ENCODE measurements at places on chromosomes 12 and 14.

GRCh38 chr14:92626041-92626440 lies 112.5 kb downstream of the RIN3 start:
- no peak for DNase-seq

GRCh38 chr12:56078931-56079722 lies 838 bp upstream of the ERBB3 start:
- peak; percentile 68 for DNase-seq

GRCh38 chr12:85516667-85517325 lies 236.8 kb downstream of the ALX1 start:
- no peak for DNase-seq

DNA sequence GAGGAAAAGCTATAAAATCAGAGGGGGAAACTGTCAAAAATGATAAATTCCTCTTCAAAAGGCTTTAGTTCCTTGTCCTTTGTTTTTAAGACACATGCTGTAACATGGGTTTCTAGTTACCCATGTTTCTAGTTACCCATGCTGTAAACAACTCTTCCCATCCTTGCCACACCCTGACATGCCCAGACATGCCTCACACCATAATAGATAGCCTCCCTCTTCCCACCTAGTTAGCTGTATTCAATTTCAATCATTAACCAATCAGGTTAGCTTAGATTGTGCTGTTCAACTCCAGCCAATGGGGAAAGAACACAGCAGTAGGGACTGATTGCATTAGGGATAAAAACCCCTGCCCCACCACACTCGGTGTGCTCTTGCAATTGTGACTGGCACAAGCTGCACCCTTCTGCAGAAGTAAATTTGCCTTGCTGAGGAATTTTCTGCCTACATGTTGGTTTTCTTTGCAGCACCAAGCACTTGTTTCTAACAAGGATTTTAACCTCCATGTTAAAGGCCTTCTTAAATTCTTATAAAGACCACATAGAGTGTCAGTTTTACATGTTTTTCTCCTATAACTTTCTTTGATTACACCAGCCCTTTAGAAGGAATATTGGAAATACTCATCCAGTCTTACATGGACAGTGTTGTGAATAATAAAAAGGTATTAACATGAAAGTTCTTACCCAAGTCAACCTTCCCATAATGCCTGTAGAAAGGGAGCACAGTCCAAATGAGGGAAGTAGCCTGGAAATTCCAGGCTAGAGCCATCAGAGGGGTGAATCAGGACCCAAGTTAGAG lies 32.5 kb upstream of the LALBA start:
- no peak for DNase-seq

DNA sequence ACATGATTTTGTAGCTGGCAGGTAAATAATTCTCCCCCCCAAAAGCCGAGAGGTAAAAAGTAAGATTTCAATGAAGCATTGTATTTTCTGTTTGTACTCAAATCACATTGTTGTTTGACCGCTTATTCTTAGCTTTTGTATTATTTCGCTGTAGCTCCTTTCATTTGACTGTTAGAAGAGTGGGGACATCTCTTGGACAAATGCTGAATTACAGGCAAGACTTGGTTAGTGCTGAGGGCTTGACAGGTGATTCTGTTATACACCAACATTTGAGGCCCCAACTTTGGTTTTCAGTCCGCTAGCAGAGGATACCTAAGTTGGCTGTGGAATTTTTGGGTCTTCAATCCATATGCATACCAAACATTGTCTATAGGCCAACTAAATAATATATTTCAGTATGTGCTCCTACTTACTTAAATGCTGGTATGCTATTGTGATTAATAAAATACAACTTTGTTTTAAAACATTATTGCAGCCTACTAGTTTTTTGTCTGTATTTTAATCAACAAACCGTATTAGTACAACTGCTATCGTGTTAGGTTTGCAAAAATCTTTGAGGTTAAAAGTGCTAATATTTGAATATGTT lies 102.2 kb downstream of the ERC1 start:
- peak; percentile 60 for DNase-seq

DNA sequence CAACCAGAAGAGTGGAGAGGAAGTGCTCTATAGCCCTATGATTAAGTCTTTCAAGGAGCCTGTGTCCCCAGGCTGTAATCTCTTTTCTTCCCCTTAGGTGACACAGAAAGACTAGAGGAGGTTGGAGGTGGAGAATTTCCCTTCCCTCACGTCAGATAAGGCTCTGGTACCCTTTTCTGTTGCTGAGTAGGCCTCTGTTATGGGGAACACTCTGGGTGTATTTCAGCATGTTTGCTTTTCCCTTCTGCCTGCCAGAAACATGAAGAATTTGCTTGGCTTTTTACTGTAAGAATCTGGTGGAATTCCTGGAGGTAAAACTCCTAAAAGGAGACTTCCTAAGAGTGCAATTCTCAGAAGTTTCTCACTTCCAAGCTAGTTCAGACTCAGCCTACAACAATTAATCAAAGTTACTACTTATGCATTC lies 58.3 kb downstream of the SIX1 start:
- no peak for DNase-seq

DNA sequence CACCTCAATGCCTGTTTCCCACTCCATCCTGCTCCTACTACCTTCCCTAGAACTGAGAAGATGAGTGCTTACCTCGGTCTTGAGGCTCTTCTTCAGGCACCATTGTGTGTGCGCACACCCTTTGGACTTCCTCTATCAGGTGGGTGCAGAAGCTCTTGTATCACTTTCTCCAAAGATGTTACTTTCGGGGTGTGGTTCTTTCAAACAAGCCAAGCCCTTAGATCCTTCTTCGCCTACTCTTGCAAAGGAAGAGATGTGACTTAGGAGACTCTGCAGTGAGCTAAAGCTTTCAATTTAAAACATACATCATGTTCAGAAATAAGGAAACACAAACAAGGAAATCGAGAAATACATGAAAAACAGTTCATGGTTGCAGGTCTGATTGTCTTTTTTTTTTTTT lies at the start of gene CLEC4C:
CLEC4C (minus strand) TSS at position 130 of the 400 bp plus-strand sequence; CDS start at position 103, 27 bp downstream.
- no peak for DNase-seq

DNA sequence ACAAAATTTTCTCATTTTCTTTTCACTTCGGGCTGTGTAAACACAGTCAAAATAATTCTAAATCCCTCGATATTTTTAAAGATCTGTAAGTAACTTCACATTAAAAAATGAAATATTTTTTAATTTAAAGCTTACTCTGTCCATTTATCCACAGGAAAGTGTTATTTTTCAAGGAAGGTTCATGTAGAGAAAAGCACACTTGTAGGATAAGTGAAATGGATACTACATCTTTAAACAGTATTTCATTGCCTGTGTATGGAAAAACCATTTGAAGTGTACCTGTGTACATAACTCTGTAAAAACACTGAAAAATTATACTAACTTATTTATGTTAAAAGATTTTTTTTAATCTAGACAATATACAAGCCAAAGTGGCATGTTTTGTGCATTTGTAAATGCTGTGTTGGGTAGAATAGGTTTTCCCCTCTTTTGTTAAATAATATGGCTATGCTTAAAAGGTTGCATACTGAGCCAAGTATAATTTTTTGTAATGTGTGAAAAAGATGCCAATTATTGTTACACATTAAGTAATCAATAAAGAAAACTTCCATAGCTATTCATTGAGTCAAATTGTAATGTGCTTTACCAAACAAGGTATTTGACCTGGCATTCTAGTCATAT lies 4.8 kb downstream of the CDKN1B start:
- peak; percentile 21 for DNase-seq

- no peak for DNase-seq
Observed at GRCh38 chr14:22987291-22987690, 4.9 kb upstream of the AJUBA start.

- DNase-seq, result peak; percentile 50
Observed at GRCh38 chr14:81453166-81453766, 53.1 kb upstream of the STON2 start.

DNA sequence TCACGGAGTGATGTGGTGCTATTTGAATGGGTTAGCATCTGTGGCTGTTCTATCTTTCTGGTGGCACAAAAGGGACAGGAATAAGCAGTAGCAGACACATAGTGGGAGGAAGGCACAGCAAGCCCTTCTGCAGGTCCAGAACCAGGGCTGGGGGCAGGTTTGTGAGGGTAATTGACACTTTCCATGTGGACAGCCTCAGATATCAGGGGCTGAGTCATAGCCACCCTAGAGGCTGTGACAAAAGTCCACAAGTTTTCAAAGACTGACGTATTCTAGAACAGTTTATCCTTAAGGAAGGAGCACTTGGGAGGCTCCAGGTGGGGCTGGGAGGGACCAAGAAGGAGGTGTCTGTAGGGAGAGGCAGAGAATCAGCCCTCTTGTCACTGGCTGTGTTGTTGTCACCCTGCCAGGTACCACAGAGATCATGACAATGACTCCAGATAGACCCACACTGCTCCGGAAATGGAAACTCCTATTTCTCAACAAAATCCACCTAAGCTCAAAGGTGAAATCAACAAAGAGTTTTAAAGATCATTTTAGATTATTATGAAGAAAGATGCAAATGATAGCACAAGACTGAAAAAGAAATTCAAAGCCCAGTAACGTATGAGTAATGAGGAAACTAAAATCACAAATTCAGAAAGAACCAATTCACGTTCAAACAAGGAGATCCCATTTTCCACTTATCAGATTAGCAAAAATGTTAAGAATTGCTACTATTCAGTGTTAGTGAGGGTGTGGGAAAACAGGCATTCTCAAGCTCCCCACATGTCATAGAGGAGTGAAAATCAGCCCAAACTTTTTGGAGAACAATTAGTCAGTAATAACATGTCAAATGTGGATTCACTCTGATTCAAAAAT lies 48.3 kb downstream of the NFKBIA start:
- no peak for DNase-seq

- no peak for DNase-seq
Observed at GRCh38 chr12:24206621-24207020, 257.2 kb upstream of the SOX5 start.

DNA sequence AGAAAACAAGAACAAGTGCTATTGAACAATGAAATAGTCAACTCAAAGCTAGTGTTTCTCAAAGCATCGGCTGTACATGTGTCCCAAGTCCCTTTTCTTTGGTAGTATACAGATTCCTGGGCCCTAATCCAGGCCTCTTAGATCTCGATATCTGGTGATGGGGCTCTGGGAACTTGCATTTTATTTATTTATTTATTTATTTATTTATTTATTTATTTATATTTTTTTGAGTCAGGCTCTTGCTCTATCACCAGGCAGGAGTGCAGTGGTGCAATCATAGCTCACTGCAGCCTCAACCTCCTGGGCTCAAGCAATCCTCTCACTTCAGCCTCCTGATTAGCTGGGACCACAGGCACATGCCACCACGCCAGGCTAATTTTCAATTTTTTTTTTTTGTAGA lies 17.1 kb downstream of the SYNDIG1L start:
- DNase-seq, result no peak

GRCh38 chr12:77941401-77941800 lies 110.7 kb downstream of the NAV3 start:
- peak; percentile 22 for DNase-seq

GRCh38 chr14:104554088-104554607 lies 25.4 kb upstream of the C14orf180 start:
- no peak for DNase-seq

DNA sequence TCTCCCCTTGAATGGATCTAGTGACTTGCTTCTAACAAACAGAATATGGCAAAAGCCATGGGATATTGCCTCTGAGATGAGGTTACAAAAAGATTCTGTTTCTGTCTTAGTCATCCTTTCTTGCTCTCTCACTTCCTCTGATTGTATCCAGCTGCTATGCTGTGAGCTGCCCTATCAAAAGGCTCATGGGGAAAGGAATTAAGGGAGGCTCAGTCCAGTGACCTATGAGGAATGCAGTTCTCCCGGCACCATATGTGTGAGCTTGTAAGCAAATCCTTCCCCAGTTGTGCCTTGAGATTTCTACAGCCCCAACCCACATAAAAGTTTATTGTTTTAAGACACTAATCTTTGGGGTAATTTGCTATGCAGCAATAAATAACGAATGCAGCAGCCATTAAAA lies 183.1 kb downstream of the KLHL28 start:
- DNase-seq, result no peak

- DNase-seq, result no peak
Observed at GRCh38 chr12:48023386-48023785, 19.1 kb upstream of the COL2A1 start.

DNA sequence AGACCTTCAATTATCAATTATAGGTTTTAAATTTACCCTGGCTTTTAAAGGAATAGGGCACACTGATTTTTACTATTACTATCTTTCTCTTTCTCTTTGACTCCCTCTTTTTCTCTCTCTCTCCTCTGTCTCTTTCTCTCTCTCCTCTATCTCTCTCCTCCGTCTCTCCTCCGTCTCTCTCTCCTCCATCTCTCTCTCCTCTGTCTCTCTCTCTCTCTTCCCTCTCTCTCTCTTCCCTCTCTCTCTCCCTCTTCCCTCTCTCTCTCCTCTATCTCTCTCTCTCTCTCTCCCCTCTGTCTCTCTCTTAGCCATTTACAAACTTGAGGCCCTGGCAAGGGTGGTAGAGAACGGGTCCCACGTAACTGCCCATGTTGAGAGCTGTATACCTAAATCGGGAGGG lies 62.3 kb downstream of the LRIG3 start:
- no peak for DNase-seq
